ENCODE measurements at places on chromosomes 12 and 14.

DNA sequence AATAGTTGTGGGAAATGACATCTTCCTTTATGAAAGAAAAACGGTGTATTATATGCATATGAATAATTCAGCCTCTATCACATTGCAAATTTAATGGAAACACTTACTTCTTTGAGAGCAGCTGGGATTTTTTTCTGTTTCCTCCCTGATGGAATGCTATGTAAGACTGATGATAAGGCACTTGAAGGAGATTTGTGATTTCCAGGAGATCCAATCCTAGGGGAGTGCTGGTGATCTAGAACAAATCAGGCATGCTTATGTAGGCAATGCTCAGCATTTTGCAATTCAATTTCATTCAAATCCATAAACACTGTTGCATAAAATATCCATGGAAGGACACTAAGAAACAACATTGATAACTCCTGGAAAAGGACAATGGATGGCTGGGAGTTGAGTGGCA, 16.0 kb upstream of the NR2C1 start:
- DNase-seq = no peak

DNA sequence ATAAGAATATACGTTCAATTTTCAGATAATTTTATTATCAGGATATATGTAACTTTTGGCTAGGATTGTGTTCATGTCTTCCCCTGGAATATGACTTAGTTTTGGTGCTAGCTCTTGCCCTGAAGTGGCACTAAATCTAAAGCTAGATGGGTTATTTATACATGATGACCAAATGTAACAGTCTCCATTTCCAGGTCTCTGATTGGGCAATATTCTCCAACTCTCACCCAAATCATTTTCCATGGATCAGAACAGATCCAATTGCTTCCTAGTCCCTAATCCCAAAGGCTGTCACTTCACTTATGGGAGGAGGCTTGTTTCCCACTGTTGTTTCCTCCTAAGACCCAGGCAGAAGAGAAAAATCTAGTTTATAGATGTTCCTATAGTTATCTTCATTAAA, 274.6 kb upstream of the SLC16A7 start:
- DNase-seq = no peak

DNA sequence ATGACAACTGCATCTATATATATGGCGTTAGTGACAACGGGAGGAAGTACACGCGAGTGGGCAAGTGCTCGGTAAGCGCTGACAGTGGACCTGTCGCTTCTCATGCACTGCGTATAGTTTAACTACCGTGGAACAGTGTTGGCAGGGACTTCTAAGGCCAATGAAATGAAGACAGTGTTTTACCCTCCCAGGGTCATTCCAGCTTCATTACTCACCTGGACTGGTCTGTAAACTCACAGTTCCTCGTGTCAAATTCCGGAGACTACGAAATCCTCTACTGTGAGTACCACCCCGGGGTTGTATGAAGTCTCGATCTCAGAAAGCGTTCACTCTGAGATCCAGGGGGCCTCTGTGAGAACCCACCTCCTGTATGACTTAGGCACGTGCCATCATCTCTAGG, 129.2 kb upstream of the EVL start:
- no peak for DNase-seq

- DNase-seq = no peak
These were observed 670.3 kb upstream of the TBX3 start for GRCh38 chr12:115354007-115354890.

DNA sequence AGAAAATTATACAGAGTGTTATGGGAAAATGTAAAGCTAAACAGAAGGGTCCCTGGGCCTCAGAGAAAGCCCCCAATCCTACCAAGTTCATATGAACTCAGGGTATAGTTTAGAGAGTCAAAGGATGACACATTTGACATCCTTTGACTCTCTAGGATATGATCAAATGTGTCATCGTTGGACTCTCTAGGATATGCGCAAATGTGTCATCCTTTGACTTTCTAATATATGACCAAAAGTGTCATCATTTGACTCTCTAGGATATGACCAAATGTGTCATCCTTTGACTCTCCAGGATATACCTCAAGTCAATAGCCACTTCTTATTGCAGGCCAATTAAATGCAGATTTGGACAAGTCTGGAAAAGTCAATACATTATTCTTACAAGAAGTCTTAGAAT, 204.8 kb upstream of the IGF1 start:
- no peak for DNase-seq

GRCh38 chr14:103899833-103900232, 28.4 kb upstream of the TDRD9 start:
- no peak for DNase-seq

DNA sequence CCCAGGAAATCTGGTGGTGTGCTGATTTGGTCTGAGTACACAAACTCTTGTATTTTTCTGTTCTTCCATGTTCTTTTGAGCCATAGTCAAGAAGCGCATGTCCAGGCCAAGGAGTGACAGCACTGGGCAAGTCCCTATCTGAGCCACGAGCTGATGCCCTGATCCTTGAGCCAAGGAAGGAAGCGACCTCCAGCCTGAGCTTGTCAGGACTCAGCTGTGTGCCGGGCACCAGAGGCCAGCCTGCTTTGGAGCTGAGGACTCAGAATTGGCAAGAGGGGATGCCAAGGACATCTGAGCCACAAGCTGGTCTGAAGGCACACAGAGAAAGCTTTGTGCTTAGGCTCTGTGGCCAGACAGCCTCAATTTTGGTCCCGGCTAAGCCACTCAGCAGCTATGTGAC, 52.6 kb downstream of the GALNT16 start:
- no peak for DNase-seq

GRCh38 chr12:23803540-23803939, 145.9 kb downstream of the SOX5 start:
- DNase-seq = no peak

DNA sequence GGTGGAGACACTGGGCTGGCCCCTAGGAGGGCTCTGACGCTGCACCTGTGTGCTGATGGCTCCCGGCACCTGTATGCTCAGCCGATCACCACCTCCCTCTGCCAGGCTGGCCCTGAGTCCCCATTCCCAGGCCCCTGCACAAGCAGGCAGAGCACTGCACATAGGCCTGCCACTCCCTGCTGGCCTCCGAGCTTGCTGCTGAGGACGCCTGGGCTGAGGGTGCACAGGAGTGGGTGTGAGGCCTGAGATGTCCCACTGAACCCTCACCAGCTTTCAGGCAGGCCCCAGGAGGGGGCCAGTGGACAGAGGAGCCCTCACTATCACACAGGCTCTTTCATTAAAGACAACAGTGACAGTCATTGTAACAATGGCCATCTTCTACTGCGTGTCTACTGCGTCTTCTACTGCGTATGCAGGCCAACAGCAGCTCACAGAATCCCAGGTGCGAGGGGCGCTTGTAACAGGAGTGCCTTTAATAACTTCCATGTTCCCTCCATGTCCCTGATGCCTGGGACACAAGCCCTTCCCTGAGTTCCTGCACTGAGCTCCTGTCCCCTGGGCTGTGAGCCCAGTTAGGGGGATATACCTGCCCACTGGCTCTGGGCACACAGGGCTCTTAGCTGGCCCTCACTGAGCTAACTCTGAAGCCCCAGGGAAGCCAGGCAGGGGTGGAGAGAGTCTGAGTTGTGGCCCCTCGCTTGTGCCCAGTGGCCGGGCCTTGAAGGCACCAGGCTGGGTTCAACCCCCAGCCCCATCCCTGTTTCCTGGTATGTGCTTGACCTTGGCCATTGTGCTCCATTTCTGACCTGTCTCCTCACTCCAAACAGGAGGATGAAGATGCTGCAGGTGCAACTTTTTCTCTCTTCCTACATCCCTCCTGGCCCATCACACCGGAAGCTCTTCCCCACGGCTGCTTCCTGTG, 71.3 kb downstream of the PRIMA1 start:
- no peak for DNase-seq

All from SHP77 treated with DMSO at 0.1 percent for 48 hours (cell line).